RWPE1 (cell line): ENCODE measurements at places on chromosomes 11 and 22.
A peak's percentile ranks its signal among the peaks of the same experiment; 100 is the strongest.

- no peak for DNase-seq
Observed at GRCh38 chr11:125679397-125679796, 1.2 kb downstream of the ACRV1 start.

- DNase-seq: peak; percentile 62
Observed at GRCh38 chr11:19905280-19905853, 192.7 kb downstream of the NAV2 start.

GRCh38 chr11:36233204-36233603, 56.0 kb downstream of the COMMD9 start:
- no peak for DNase-seq

DNA sequence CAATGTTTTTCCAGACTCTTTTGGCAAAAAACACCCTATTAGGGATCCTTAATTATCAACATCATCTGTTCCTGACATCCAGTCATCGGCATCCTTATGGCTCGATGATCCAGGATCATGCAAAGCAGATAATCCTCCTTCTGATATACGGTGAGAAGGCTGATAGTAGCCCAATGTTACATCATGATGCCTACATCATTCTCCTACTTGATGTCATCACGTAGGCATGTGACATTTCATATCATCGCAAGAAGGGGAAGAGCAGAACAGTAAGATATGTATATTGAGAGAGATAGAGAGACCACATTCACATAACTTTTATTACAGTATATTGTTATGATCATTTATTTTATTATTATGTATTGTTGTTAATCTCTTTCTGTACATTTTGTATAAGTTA, 168.6 kb downstream of the ADAMTS15 start:
- DNase-seq: no peak

GRCh38 chr22:17430412-17430811, 61.2 kb downstream of the CECR2 start:
- no peak for DNase-seq

DNA sequence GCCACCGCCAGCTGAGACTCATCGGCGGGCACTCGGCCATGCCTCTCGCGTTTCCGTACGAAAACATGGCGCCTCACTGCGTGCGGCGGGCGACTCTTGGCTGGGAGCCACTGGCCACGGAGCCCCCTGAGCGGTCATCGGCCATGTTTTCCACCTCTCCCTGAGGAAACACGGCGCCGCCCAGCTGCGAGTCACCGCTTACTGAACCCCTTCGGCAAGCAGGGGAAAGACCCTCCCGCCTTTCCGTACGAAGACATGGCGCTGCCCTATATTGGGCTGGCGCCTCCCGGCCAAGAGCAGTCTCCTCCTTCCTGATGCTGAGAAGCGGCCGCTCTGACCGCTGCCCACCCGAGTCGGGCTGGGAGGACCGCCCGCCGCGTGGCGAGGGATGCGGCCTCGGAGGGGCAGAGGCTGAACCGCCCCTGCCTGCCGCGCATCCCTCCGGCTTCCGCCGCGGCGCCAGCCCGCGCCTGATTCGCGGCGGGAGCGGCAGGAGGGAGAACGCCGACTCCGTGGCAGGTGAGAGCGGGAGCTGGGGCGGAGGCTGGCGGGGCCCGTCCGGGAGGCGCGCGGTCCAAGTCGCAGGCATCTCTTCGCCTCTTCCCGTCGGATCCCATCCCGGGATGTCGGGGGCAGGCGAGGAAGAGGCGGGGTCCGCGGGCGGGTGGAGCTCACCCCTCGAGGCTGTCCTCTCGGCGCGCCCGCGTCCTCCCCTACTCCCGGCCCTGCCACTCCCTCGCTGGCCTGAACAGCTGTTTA, at the start of gene TCP11L1:
Gene TCP11L1, plus strand, starts transcription at position 299 of the 759 bp plus-strand sequence. CDS start 4,202 bp downstream, outside the sequence.
- peak; percentile 74 for DNase-seq

GRCh38 chr22:22941831-22942510, 54.4 kb downstream of the IGLL5 start:
- DNase-seq: no peak

GRCh38 chr11:79274636-79275331, 166.0 kb downstream of the TENM4 start:
- DNase-seq: no peak

DNA sequence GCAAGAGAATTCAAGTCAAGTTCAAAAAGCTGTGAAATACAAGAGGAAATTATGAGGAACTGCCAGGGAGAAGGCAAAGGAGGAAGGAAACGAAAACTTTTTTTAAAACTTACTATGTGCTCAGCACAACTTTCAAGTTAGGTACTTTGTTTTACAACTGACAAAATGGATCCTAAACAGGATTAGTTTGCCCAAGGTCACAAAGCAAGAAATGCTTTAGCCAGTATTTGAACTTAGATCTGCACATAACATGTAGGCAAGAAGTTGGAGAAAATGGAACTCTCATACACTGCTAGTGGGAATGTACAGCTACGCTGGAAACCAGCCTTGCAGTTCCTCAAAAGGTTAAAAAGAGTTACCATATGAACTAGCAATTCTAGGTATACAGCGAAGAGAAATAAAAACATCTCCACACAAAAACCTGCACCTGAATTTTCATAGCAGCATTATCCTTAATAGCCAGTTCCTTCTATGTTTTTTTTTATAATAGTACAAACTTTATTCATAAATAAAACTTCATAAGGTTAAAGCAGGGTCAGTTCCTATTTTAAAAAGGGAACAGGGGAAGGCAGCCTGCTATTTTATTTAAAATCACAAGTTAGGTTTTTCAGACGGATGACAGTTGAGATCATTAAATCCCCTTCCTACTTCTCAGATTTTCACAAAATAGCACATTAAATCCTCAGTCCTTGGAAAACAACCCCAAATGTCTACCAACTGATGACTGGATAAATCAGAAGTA, 19.2 kb downstream of the DDX6 start:
- DNase-seq: no peak
